ENCODE measurements at places on chromosomes 3 and 15.
A peak's percentile ranks its signal among the peaks of the same experiment; 100 is the strongest.

DNA sequence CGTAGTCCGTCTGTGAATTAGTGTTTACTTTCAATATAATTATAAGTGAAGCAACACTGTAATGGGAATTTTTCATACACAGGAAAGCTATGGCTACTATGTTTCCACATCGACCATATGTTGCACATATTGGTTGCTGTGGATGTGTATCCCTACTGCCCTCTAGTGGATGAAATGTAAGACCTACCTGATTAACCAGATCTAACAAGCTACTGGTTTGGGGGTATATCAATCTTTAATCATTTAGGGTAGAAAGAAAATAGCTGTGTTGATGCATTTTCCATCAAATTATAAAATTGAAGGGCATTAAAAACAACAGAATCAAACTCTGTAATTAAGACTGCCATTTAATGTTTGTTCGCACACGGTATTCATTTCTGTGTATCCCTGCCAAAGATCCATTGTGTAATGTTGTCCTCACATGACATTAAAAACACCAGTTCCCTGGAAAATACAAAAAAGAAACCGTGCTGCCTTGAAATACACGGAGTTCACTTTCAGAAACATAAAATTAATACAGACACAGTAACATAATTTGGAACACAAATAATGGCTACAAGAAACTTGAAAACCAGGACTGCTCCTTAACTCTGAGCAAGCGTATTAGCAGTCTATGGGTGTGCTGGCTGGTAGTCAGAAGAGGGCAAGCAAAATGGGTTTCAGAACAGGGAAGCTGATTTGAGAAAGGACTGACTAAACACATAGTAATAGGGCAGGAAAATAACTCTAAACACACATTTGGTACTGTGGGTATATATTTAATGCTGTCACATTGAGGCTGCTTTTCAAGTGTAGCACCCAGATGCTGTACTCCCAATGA, 125.1 kb downstream of the TIGIT start:
- DNase-seq: peak; percentile 77

- no peak for DNase-seq
Measured at GRCh38 chr15:94290730-94291129, 59.4 kb downstream of the MCTP2 start.

DNA sequence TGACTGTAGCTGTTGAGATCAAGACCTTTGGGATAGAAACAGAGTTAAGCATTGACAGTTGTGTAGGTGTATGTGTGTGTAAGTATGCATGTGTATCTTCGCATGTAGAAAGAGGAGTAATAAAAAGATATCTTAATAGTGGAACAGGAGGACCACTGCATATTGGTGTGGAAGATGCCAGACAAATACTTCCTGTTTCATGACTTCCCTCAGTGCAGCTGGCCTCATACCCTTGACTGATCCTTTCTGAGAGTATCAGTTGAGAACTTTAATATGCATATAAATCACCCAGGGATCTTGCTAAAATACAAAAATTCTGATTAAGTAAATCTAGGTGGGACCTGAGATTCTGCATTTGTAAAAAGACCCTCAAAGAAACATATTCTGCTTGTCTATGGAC, 8.5 kb upstream of the ZBED2 start:
- DNase-seq: no peak

- DNase-seq: peak; percentile 1
Measured at GRCh38 chr15:73873889-73874511, 636 bp downstream of the TBC1D21 start.

- no peak for DNase-seq
Measured at GRCh38 chr3:151864423-151865101, 8.9 kb upstream of the SUCNR1 start.

GRCh38 chr3:133443649-133444422, 44.0 kb downstream of the BFSP2 start:
- no peak for DNase-seq

DNA sequence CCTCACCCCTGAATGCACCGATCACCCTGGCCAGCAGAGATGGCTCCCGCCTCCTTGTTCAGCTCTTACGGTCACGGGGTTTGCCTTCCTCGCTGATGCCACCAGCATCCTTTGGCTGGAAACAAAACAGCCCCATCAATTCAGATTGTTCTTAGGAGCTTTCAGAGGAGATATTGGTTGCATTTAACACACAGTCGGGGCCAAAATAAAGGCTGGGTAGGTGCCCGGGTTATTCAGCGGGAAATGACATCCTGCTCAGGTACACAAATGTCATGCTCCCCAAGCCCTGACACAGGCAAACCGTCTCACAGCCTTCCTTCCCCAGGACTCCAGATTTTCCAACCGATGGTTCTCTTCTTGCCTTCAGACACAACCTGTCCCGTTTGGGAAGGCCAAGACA, 62.4 kb upstream of the MEF2A start:
- DNase-seq: no peak

- no peak for DNase-seq
Measured at GRCh38 chr3:149647285-149647684, 10.5 kb downstream of the WWTR1 start.

GRCh38 chr15:65402961-65403360, 19.8 kb downstream of the IGDCC4 start:
- no peak for DNase-seq

GRCh38 chr3:49928481-49929017, 1.1 kb downstream of the MON1A start:
- no peak for DNase-seq

- DNase-seq: no peak
Measured at GRCh38 chr3:81929697-81930096, 168.3 kb upstream of the GBE1 start.

- DNase-seq: no peak
Measured at GRCh38 chr3:23750573-23751210, 55.1 kb upstream of the UBE2E1 start.

GRCh38 chr3:64080616-64081234, 57.4 kb upstream of the PSMD6 start:
- no peak for DNase-seq

DNA sequence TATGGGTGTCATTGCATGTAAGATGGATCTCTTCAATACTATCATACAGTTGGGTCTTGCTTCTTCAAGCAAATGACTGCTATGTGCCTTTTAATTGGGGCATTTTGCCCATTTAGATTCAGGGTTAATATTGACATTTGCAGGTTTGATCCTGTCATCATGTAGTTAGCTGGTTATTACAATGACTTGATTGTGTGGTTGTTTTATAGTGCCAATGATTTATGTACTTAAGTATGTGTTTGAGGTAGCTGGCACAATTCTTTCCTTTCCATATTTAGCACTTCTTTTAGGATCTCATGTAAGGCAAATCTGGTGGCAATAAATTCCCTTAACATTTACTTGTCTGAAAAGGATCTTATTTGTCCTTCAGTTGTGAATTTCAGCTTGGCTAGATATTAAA, 267.5 kb downstream of the VGLL3 start:
- no peak for DNase-seq

DNA sequence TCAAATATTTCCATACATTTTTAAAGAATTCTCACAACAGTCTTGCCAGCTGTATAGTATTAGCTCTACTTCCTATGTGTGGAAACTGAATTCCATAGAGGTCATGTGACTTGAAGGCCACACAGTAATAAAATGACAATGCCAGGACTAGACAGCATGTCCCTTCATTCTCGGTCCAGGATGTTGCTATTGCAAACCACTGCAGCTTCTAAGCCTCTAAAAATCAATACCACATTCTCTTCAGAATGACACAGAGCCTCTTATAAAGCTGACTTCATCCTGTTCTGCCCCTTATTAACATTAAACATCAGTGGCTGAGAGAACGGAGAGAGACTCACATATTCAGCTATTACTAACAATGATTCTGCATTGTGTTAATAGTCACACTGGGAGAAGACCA, 240.3 kb upstream of the PEX5L start:
- peak; percentile 1 for DNase-seq

DNA sequence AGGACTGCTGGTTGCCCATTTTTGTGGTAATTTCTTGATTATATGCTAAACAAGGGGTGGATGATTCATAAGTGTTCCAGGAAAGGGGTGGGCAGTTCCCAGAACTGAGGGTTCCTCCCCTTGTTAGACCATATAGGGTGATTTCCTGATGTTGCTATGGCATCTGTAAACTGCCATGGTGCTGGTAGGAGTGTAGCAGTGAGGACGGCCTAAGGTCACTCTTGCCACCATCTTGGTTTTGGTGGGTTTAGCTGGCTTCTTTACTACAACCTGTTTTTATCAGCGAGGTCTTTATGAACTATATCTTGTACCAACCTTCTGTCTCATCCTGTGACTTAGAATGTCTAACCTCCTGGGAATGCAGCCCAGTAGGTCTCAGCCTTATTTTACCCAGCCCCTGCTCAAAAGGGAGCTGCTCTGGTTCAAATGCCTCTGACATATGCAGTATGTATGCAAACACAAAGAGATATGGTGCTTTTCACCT, 46.2 kb downstream of the C3orf38 start:
- no peak for DNase-seq

DNA sequence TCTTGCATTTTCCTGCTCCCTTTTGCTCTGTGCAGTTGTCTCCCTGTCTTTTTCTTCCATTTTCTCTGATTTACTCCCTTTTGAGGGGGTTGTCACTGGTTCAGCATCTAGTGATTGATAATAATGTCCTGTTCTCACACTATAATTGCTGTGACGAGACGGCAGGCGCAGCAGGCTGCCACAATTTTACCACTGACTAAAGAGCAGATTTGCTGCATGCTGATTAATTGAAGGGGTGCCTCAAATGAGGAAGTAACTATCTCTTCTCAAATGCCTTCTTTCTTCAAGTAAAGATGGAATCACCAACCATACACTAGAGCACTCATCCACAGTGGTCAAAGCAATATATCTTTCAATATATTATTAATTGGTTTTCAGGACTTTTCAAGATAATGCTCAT, 219.3 kb downstream of the CBLB start:
- DNase-seq: no peak

DNA sequence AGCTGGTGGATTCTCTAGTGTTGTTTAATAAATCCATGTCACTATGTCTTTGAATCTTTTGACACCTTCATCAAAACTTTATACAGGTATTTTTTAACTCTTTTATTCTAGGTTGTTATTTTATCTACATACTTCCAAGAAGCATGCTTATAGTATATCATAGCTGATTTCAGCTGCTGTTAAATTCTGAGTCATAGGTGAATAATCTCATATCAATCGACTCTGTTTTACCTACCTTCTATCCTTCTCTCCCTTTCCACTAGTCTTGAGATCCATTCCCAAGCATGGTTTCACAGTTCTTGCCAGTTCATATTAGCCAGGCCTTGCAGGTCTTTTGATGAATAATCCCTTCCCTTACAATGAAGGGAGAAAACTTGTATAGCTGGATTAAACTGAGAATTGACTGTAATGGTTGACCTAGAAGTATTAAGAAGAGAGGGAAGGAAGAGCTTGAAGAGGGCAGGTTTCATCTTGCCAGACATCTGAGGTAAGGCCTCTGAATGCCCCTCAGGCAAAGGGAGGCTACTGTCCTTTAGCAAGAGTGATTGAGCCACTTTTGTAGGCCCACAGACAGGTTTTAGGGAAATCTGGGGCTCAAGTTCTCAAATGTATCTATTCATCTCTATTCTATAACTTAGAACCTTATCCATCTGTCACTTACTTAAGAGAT, 146.4 kb downstream of the EPHA6 start:
- DNase-seq: no peak

GRCh38 chr3:37249717-37250116, 75.3 kb upstream of the LRRFIP2 start:
- no peak for DNase-seq

DNA sequence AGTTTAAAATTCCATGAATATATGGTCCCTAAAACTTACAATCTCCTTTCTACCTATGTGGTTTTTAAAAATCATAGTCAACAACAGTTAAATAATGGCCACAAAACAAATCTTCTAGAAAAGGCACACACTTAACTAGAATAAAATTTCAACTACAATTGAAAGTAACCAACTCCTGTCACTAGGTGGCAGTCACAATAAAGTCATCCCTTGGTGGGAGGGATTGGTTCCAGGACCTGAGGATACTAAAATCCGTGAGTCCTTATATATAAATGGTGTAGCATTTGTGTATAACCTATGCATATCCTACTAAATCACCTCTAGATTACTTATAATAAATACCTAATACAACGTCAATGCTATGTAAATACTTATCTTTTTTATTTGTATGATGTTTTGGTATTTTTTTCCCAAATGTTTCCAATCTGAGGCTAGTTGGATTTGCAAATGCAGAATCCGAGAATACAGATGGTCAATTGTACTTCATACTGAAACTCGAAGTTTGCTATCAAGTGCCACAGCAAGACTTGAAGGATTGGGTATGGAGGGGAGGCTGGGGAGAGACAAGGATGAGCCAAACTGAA, 172.6 kb downstream of the FMN1 start:
- DNase-seq: peak; percentile 68

- no peak for DNase-seq
Measured at GRCh38 chr15:88876573-88876972, 18.8 kb downstream of the HAPLN3 start.

DNA sequence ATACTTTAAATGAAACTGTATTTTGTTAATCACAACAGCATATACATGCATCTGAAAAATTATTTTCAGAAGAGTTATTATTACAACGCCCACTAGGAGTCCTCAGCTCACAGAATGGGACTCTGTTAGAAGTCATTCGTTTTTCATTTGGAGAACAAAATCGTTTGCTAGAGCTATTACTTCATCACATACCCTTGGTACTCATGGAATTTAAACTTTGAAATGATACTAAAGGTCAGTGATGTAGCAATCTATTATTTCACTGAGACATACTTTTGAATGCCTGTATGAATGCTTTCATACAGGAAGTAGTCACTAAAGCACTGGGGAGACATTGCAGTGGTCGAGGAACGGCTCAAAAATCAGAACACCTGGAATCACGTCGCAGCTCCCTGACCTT, 198.1 kb downstream of the MBNL1 start:
- DNase-seq: peak; percentile 24

GRCh38 chr3:18124501-18124900, 300.6 kb downstream of the SATB1 start:
- no peak for DNase-seq

DNA sequence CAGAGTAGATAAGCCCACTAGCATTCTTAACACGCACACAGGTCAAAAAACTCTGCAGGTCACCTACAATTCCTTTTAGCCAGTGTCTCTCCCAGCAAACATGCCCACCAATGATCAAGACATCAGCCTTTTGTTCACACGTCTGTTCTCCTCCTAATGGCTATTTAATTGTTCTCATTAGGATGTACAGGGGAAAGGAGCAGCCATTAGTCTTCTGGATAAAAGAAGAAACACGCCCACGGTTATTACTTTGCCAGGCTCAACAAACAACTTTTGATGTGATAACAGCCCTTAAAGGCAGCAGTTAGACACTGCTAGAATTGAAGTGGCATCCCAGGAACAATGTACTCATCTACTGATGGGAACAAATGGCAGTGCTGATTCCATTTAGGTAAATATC, 108.8 kb downstream of the NTRK3 start:
- no peak for DNase-seq

Data from midbrain (tissue), 1 donor.